ENCODE measurements at places on chromosomes 13 and 19.

DNA sequence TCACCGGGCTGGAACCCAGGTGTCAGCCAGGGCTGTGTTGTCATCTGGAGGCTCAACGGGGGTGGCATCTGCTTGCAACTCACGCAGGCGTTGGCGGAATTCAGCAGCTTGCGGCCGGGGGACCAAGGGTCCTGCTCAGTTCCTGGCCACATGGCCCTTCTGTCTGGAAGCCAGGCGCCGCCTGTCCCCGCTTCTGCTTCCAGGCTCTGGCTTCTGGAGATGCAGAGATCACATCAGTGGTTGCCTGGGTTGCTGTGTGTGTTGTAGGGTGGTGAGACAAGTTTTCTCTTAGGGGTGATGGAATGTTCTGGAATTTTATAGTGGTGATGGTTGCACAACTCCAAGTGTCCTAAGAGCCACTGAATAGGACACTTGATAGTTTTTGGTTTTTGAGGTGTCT is 5.0 kb downstream of the ADAT3 start:
- DNase-seq = no peak

GRCh38 chr19:49393881-49394280 is 5.8 kb downstream of the KASH5 start:
- no peak for DNase-seq

- DNase-seq = no peak
These were observed at the start of gene OR7D4 for GRCh38 chr19:9219489-9219888. Gene OR7D4 (minus strand): TSS chr19:9219589. CDS start chr19:9214837, 4,752 bp downstream.

- DNase-seq = no peak
These were observed 21.0 kb upstream of the GRWD1 start for GRCh38 chr19:48424694-48425219.

GRCh38 chr13:73684286-73684685 is 449.9 kb downstream of the KLF12 start:
- DNase-seq = no peak

DNA sequence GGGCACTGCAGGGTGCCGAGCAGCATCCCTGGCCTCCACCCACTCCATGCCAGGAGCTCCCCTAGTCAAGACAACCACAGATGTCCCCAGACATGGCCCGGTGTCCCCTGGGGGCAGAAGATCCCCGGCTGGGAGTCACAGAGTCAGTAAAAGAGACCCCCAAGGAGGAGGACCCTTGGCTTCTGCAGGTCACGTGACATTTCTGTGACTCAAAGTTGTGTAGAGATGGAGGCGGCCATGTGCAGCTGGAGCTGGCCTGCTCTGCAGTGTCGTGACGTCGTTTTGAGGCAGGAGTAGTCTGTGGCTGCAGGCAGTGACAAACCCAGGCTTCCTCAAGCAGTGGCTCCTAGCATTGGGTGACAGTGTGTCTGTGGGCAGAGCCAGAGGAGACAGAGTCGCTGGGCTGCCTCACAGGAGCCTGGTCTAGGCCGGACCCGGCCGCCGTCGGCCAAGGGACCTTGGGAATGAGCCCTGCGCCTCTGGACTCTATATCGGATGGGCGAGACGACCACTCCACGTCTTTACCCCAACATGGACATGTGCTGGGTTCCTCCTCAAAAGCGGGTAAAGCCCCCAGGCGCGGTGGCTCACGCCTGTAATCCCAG is 7.7 kb upstream of the DIRAS1 start:
- DNase-seq = no peak

GRCh38 chr19:41367848-41368301 is 3.9 kb upstream of the B9D2 start:
- DNase-seq = no peak

- no peak for DNase-seq
These were observed 882.5 kb downstream of the PCDH9 start for GRCh38 chr13:66347486-66348117.

GRCh38 chr19:13463296-13463695 is 43.0 kb downstream of the CACNA1A start:
- no peak for DNase-seq

DNA sequence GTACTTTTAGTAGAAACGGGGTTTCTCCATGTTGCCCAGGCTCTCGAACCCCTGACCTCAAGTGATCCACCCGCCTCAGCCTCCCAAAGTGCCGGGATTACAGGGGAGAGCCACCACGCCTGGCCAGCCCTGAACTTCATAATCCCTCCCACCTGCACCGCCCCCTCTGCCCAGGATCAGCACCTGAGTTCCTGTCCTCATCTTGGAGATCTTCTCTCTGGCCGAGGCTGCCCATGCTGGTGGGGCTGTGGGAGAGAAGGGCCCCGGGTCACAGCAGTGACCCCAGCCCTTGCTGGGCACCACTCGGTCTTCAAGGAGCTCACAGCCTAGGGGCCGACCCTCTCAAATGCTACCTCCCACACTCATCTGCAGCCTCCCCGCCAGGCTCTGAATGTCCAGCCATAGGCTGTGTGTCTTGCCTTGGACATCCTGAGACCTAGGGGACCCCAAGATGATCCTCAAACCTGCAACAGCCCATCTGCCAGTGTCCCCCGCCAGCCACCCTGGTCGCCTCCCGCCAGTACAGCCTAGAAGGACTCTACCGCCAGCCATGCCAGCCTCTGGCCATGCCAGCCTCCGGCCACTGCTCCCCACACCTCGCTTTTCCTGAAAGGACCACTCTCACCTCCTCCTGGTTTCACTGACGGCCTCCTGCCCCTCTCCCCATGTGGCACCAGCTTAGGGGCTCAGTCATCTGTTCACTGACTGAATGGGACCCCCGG is 1.5 kb downstream of the ATP8B3 start:
- no peak for DNase-seq

- peak; percentile 35 for DNase-seq
These were observed 11.3 kb downstream of the LILRB4 start for GRCh38 chr19:54674021-54674617.

DNA sequence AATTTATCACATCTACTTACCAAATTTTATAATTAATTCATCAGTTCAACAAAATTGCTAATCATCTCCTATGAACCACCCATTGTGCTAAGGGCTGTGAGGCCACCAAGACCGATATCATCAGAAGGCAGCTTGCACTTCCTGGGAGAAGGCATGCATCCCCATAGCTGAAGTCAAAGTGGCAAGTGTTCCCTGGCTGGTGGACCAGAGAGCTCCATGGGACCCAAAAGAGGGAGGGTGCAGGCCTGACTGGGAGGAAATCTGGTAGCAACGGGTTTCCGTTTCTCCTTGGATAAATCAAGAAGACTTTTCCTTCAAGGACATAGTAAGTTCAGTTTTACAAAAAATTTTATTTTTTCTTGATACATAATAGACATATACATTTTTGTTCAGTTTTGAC is 325.2 kb downstream of the FGF9 start:
- no peak for DNase-seq

DNA sequence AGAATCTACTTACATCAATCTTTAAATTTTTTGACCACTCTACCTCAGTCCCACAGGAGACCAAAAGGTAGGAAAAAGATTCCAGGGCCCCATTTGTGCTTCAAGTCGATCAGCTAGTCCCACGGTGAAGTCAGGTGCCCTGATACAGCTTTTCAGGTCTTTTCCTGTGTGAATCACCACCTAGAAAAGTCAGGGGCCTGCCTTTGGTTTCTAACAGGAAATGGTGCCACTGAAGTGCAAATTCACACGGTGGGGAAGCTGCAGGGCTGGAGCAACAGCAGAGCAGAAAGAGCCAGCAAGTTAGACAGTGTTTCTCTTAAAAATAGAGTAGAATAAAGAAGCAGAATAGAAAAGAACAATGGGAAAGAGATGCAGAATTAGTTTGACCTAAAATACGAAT is 107.5 kb downstream of the KLF12 start:
- DNase-seq = no peak

GRCh38 chr19:15129856-15130585 is 22.8 kb downstream of the SYDE1 start:
- DNase-seq = no peak

DNA sequence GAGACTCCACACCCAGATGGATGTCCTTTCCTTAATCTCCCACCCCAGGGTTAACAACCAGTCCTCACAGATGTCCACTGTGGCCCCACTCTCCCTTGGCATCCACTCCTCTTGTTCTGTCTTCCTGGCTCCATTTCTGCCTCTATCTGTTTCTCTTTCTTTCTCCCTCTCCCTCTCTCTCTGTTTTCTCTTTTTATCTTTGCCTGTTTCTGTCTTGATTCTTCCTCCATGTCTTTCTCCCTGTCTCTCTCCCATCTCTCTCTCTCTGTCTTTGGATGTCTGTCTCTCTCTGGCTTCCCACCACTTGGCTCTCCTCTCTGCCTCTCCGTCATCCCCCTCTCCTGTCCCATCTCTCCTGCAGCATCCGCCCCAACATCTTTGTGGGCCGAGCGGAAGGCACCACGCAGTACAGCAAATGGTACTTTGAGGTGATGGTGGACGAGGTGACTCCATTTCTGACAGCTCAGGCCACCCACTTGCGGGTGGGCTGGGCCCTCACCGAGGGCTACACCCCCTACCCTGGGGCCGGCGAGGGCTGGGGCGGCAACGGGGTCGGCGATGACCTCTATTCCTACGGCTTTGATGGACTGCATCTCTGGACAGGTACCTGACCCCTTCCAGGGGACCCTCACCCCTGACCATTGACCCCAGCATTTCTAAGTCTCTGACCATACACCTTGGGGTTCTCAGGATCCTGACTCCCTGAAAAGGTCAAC is 24.4 kb downstream of the RYR1 start:
- no peak for DNase-seq

- no peak for DNase-seq
These were observed 117.1 kb downstream of the TSHZ3 start for GRCh38 chr19:31232180-31232579.

GRCh38 chr13:99153219-99153618 is 47.4 kb upstream of the UBAC2 start:
- no peak for DNase-seq

DNA sequence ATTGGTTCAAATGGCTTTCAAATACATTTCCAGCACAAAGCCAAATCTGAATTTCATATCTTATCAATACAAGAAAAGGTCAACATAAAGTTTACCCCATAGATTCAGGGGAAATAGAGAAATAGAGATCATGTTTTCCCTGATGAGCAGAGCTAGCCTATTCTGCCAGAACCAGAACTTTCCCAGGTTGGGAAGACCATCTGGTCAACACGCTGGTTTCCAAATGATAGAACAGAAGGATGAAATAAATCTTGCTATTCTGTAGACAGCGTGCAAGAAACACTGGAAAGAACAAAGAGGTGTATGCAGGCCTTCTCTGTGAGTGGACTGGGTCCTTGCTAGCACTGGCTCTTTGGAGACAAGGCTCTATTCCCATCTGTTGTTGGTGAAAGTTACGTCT is 350.6 kb downstream of the NDFIP2 start:
- DNase-seq = no peak

DNA sequence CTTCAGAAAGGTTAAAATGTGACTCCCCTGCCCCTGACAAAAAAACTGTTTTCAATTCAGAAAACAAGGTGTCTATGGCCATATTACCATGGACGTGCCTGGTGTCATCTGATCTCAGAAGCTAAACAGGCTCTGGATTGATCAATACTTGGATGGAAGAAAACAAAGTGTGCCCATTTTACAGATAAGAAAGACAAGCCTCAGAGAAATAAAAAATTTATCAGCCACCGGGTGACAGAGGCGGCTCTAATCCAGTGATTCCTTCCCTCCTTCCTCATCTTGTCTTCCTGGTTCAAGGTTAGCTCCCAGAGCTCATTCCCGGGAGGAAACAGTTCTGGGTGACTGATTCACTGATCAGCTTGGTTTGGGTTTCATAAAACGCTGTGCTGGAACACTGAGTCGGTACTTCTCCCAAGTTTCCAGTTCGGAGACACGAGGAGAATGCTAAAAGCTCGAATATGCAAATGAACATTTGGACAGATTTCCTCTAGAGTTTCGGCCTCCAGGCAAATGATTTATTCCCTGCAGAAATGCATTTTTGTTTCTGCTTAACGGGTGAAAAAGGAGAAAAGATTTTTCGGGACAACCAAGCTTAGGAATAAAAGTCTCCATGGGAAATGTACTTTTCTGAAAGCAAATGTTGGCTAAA is 211.2 kb downstream of the UQCRFS1 start:
- DNase-seq = no peak

DNA sequence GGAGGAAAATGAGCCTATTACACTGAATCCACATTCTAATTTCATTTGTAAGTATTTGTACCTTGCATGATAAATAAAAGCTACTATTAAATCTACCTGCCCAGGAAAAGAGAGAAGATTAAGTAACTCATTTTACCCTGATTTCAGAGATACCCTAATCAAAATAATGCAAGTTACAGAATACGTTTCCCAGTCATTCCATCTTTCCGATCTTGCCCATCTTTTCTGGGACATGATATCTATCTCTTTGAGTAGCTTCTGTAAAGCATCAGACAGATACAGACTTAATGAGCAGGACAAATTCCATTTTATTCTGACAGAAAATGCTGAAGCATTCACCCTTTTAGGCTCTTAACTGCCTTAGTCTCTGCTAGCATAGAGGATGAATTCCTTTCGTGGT is 56.6 kb downstream of the SPRY2 start:
- DNase-seq = no peak

GRCh38 chr13:28583651-28584091 is 75.3 kb upstream of the POMP start:
- no peak for DNase-seq

DNA sequence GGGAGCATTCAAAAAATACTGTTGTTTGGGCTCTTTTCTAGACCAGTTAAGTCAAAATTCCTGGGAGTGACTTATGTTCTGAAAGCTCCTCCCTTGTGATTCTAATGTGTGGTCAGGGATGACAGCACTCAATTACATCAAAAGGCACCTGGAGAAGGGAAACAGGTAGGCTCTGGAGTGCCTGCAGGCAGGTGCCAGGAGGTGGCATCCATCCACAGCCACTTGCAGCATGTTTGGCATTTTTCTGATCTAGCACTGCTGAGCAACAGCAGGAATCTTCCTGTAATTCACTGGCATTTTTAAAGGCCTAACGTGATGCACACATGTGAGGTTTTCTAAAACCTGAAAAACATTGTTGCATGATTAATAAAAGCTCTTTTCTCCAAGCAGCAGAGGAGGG is 94.6 kb downstream of the CCNA1 start:
- DNase-seq = no peak

DNA sequence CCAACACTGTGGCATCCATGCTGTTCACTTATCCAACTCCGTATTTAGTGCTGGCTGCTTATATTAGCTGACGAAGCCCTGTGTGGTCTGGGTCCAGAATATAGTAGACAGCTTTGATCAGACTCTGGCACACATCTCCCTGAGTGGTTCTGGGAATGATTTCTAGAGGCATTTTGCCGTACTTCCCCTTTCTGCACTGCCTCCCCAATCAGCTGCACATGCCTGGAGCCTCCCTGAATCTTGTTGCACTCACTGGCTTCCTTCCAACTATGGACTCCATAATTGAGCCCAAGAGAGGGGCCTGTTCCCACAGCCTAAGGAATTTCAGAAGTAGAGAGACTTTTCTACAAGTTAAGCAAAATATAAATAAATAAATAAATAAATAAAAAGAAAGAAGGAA is 30.4 kb upstream of the PCDH8 start:
- peak; percentile 15 for DNase-seq

DNA sequence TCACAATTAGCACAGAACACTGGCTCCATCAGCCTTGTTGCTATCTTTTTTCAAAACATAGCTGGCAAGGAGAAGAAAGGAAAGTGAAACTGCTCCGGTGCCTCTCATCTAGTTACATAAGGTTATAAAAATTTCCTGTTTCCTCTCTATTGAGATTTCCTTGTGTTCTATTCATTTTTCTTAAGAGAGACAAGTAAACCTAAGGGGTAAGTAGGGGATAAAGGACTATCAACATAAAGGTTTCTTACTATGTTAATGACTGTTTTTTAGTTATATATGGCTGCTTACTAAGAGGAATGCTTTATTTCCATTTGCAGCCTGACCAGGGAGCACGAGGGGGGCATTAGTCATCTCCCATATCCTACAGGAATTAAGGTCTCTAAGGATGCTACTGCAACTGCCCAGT is 73.2 kb upstream of the MLNR start:
- DNase-seq = no peak

All from NCI-H2171 treated with DMSO at 0.1 percent for 48 hours (cell line).